ENCODE measurements at places on chromosomes 16 and 17.

- DNase-seq: peak; percentile 60
These were observed 9.9 kb upstream of the NAGS start for GRCh38 chr17:43994272-43995149.

DNA sequence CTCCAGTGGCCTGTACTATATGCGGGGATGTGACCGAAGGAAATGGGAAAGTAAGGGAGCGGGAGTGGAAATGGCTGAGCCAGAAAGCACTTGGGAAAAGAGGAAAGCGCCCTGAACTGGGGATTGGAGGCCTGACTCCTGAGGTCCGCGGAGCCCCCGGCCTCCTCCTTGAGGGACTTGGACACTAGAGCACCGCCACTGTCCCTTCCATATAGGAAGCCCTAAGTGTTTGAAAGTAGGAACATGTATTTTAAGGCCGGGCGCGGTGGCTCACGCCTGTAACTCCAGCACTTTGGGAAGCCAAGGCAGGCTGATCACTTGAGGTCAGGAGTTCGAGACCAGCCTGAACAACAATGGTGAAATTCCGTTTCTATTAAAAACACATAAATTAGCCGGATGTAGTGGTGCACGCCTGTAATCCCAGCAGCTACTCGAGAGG, 530 bp upstream of the ZDHHC7 start:
- no peak for DNase-seq

DNA sequence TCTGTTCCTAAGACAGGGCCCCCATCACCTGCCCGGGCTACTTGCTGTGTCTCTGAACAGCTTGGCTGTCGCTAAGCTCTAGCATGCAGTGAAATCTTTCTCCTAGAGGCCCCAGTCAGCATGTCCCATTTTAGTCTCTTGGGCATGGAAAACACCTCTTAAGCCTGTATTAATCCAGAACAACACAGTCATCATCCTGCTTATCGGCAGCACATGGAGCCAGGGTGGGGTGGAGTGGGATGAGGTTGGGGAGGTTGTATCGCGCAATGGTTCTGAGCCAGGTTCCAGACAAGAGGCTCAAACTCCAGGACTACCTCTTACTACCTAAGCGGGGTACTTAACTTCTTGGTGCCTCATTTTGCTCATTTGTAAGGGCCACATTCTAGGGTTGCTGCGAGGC, 7.8 kb downstream of the ST6GALNAC2 start:
- no peak for DNase-seq

- DNase-seq: no peak
These were observed 38.0 kb upstream of the KSR1 start for GRCh38 chr17:27418366-27418615.

DNA sequence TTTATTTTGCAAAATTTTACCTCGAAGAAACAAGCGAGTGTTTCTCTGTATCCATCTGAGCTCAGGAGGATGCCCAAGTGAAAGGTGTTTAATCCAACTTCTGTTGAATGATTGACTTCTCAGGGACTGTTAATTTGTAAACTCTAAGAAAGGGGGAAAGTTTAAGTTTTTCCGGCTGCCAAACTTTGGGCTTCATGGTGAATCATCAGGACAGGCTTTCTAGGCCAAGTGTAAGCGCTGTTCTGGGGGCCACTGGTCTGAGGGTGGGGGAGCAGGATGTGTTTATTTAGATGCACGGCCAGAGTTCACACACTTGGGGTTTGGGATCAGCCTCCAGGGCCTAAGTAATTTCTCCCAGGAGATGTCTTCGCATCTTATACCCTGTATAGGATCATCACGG, 110.4 kb downstream of the PITPNC1 start:
- no peak for DNase-seq

- DNase-seq: no peak
These were observed 2.8 kb downstream of the PRKCB start for GRCh38 chr16:23838485-23839142.

DNA sequence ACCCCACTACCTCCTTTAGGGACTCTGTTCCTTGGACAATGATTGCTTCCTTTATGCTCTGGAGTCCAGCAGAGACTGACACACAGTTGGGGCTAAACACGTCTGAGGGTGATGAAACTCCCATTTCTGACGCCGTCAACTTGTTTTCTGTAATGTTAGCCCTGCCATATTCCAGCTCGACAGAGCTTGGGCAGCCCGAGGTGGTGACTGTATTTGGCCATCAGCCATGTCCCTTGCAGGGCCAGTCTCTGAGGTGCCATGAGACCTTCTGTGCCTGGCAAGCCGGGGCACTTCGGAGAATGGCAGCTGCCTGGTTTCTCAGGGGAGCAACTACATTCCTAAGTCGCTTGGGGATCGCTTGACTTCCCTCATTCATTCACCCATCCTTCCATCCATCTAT, 278.9 kb upstream of the TNRC6C start:
- no peak for DNase-seq

- DNase-seq: peak; percentile 41
These were observed 611.3 kb upstream of the SALL1 start for GRCh38 chr16:51762081-51762996.

- DNase-seq: no peak
These were observed 1.3 kb downstream of the PRSS21 start for GRCh38 chr16:2818272-2818876.

DNA sequence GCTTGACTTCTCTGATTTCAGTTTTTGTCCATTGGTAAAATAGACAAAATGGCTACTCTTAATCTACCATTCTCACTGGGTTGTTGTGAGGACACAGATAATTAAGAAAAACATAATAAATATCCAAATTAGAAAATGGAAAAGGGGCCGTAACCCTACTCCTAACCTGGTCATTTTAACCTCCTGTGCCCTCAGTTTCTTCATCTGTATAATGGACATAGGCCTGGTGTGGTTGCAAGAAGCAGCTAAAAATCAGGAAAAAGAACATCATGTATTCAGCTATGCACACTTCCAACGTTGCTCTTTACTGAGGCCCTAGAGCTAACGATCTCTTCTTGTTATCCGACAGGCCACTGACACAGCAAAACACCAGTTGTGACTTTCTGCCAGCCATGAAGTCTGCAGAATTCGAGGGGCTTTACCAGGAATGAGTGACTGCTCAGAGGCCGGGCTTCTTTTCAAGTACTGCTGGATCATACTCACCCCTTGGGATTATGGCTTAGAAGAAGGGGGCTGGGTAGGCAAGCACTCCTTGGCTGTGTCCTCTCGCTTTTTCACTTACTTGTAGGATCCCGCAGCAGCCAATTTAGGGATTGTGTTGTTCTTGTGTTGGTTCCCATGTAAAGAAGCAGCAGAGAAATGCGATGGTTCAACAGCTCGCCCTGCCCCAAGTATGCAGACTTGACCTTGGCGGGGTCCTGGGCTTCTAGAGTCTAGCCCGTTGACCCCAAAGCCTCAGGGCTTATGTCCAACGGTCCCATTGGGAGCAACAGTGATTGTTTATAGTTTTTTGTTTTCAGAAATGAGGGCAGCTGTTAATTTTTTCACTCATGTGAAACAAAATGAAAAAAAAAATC, 20.9 kb downstream of the LDAF1 start:
- DNase-seq: no peak

DNA sequence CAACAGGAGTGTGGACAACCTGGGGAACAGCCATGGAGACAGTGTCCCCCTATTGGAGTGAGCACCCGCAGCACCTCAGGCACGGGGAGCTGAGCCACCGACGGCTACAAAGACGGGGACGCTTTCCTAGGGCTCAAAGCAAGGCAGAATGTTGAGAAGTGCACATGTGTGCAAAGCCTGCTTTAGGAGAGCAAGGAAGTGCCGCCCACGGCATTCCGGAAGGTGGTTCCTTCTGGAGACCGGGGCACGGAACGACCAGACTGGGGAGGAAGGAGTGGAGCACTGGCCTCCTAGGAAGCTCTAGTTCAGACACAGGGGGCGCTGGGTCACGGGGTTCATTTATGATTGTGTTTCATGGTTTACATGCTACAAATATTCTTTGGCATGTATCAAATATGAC, 52.2 kb downstream of the TBC1D16 start:
- DNase-seq: no peak

- DNase-seq: no peak
These were observed 21.2 kb downstream of the CORO7 start for GRCh38 chr16:4395055-4395726.

GRCh38 chr17:50841949-50842354, 6.6 kb downstream of the WFIKKN2 start:
- peak; percentile 83 for DNase-seq

DNA sequence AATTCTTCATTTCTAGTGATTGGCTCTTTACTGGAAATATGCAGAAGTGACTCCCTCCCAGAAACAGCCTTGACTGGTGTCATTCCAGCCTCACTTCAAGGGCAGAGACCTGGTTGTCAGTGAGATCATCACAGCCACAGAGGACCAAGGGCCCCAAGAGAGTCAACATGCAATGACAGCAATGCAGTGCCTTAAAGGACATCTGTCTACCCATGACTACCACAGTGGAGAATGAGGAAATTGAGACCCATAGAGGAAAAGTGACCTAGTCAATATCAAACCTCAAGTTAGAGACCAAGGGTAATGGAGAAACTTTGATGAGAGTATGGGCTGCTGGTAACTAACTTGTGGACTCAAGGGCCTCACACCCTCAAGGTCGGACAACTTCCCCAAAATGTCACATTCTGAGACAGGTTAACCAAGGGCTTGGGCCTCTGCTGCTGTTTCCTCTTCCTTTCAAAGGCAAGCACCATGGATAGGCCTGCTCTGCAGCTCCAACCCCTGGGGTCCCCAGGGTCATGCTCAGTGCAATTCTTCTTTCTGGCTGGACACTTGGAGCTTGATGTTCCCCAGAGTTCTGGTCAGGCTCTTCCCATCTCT, 11.3 kb downstream of the NOG start:
- no peak for DNase-seq

DNA sequence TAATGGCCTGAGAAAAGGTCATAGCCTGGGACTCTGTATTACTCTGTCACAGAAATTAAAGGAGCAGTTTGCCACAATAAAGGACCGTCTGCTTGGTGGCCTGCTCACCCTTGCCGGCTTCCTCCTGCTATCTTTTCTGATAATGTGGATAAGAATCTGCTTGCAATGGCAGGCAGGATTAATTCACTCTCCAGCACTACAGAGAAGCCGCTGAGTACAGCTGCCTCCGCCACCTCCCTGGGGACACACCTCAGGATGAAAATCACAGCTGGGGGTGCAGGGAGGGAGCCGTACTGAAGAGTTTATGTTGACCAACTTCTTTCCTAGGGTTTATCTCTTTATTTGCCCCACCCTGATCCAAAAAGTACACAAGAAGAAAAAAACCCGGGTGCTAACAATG, 245.9 kb upstream of the RPL38 start:
- DNase-seq: no peak
